ENCODE measurements at places on chromosomes 11 and 22.

DNA sequence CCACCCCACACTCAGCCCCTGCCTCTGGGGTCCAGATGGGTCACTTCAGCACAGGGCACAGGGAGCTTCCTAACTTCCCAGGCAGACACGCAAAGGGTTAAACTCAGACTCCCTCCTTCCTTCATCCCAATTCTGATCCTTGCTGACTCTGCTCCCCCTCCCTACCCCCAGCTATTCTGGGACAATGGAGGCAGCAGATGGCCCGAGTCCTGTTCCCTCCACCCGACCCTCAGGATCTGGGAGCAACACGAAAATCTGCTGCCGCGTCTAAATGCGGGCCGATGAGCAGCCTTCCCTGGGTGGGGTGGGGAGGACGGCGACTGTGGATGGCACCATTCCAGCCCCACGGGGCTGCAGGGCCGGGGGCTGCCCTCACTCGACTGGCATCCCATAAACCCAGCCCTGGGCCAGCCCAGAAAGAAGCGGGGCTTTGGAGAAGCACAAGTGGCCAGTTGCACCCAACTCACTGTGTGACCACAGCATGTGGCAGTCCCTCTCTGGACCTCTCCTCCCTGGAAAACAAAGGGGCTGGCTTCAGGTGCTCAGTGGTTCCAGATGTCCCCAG, 18.7 kb downstream of the MFNG start:
- DNase-seq = no peak

DNA sequence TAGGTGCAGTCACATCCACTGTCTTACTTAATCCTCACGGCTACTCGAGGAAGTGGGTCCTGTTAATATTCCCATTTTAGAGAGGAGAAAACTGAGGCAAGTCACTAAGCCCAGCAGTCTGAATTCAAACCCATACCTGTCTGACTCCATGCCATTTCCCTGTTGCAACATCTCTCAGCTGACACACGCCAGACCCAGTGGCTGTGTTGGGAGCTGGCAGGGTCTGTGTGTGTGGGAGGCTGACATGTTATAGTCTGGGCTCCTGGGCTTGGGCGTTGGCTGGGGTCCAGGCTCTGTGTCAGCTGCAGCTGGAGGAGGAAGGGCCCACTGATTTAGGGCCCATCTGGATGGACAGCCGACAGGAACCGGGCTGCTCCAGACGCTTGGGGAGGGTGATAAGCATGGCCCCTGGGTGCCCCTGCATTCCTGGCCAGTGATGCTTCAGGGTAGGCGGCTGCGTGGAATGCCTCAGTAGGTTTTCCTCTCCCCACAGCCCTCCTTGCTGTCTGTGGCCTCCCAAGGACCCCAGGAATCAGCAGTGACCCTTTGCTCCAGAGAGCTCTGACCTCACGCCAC, 562.5 kb downstream of the MN1 start:
- DNase-seq = peak; percentile 89

DNA sequence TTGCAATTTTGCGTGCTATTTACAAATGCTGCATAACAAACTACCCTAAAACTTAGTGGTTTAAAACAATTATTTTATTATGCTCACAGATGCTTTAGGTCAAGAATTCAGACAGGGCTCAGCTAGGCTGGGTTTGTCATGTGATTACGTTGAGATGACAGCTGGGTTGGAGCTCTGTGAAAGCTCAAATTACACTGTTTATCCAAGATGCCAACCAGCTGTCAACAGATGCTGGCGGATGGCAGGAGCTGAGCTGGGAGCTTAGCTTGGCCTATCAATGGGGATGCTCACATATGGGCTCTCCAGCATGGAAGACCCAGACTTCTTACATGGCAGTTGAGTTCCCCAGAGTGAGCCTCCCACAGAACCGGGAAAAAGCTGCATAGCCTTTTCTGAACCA, 62.7 kb downstream of the STK33 start:
- DNase-seq = peak; percentile 81

DNA sequence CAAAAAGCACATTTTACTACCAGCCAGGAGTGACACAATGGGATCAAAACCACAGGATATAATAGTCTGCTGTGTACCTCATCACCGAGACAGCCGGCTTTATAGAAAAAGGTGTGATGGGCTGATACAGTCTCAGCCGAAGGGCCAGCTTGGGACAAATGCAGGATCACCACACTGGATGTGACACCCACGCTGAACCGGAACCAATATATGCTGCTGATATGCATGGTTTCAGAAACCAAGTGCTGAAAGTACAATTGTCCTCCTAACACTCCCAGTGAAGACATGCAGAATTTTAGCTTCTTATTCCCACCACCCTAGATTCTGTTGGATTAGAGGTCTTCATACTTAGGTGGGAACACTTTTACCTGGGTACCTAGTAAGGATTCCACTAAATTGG, 97.0 kb upstream of the LDLRAD3 start:
- DNase-seq = no peak

Measured in NCI-H446 (cell line).